Muscle of leg (tissue), 16 donors: ENCODE measurements at places on chromosomes 6 and 20. TPM values are rescaled to one million over a fixed set of nuclear protein-coding genes. Genes with fewer than 3 reads are reported as not detected.

DNA sequence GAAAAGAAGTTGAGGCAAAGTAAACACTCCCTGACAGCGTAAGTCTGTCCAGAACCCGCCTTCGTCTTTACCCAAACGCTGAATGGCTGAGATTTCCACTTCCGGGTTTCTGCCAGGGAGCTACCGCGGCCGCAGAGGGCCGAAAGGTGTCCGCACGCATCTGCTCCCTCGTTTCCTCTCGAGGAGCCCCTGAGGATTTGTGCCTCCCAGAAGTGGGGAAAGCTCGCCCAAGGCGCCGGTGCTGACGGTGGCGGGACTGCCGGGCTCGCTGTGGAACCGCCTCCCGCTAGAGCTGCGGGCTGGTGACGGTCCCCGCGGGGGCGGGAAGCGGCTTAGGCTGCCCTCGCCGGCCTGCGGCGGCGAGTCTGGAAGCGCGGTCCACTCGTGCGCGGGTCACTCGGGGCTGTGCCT is 1760.2 kb upstream of the DEFB115 start:
- peak; percentile 4 for DNase-seq

DNA sequence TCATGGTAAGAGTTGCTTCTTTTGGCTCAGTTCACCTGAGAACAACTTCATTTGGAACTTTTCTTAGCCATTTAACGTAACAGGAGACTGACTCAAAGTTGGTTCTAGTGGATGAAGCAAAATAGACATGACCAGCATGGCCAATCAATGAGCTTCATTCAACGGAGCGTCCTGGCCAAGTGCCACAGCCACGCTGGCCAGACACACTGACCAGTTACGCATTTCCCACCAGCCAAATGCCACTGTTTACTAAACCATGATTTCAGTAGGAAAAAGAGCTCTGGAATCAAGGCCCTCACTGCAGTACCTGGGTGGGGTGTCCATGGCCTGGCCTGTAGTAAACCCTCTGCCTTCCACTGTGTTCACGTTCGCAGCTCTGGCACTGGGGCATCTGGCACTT is 80.4 kb downstream of the POPDC3 start:
- DNase-seq, result no peak

Gene DUSP15
- total RNA-seq, result 1.6 TPM

GRCh38 chr6:20117474-20117873 is 94.8 kb downstream of the MBOAT1 start:
- DNase-seq, result no peak

DNA sequence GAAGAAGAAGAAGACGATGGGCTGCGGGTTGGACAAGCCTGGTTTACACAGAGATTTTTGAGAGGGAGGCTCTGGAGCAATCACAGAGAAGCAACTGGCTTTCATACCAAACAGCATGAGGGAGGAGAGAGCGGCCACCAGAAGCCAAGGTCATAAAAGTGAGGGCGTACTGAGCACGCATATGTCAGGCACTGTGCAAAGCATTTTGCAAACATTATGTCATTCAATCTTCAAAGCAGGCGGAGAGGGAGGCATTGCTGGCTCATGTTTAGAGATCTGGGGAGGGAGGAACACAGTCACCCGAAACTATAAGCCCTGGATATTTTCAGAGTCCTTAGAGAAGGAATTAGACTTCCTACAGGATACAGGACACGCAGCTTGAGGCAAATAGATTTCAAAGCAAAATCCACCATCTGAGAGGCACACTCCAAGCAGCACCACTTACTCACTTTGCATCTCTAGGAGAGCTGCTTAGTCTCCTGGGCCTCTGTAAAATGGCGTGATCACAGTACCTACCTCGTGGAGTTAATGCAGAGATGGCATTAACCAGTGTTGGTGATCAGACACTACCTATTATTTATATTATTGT is 24.6 kb downstream of the RAMACL start:
- DNase-seq, result peak; percentile 82

GRCh38 chr6:124490122-124490521 is 472.1 kb upstream of the RNF217 start:
- no peak for DNase-seq

DNA sequence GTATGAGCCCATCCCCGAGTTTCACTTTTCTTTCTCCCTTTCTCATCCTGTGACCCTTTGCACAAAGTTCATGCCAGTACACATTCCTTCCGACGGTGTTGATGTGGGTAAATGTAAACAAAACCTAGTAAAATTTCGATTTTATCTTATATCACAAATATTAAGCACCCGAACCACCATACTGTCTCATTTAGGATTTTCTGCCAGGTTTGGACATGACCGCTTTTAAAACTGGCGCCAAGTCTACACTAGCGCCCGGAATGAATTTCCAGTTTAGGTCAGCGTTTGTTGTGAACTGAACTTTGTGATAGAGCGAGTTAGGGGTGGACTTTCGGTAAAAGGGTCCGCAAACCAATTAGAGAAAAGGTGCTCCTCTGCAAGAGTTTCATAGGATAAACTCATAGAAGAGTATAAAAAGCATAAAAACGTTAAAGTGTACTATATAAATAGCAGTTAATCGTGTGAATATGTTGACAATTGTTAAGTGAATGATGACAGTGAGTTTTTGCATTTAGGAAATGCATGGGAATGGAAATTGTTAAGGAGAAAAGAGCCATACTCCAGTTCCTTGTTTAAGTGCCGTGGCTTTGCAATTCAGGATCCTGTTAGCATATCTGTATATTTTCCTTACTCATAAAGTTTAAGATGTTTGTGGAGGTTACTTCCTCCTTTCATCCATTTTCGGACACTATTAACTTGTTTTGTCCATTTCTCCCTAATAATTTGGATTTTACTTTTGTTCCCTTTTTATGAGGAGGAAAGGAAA is 937 bp downstream of the AKAP7 start:
- peak; percentile 85 for DNase-seq
